PC-9 (cell line): ENCODE measurements at places on chromosomes 16 and 17. TPM values are rescaled to one million over a fixed set of nuclear protein-coding genes. Genes with fewer than 3 reads are reported as not detected.

DNA sequence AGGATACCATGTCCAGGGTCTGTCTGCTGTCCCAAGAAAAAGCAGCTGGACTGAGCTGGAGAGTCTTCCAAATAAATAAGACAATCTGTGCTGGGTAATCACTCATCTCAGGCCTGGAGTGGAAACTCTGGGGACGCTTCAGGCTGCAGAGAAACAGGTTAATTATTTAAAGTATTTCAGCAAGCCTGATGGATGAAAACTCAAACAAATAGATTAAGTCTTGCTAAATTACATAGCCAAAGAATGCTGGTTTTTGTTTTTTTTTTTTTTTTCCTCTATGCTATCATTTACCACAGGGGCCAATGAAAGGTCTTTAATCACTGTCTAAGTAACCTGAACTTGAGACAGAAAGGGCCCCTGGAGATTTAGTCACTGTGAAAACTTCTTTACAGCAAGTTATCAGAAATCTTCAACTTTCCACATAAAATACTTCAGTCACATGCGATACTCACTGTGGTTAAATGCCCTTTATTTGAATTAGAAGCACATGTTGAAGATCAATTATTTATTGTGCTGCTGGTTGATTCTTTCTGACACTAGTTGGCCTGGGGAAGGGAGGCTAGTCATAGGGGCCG, 31.0 kb upstream of the KCNJ2 start:
- no peak for DNase-seq

- DNase-seq = no peak
Observed at GRCh38 chr17:260031-260791, 78.8 kb upstream of the DOC2B start.

- DNase-seq = no peak
Observed at GRCh38 chr17:48681609-48682008, 40.7 kb downstream of the PRAC1 start.

GRCh38 chr16:20910781-20911321, 10.3 kb downstream of the LYRM1 start:
- DNase-seq = peak; percentile 99

DNA sequence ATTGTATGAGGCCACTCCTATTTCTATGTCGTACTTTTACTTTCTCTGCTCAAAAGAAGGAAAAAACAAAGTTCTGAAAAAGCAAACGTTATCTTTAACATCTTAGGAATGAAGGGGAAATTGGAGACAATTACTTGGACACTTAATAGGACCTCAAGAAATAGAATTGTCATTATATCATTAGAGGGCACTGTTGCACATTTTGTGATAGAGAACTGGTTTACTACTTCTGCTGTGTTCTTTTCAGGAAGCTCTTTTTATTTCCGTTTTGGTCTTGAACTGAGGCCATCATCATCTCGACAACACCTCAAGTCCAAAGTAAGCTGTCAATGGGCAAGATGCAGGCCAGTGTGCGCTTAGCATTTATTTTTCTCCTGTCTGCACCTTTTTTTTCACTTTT, 14.6 kb downstream of the COG4 start:
- no peak for DNase-seq

GRCh38 chr17:69478916-69479315, 64.4 kb downstream of the MAP2K6 start:
- DNase-seq = no peak

- no peak for DNase-seq
Observed at GRCh38 chr16:72938795-72939164, 109.1 kb downstream of the ZFHX3 start.

GRCh38 chr17:28320215-28321061, 1.4 kb downstream of the TMEM97 start:
- no peak for DNase-seq

- no peak for DNase-seq
Observed at GRCh38 chr16:13606804-13607203, 313.1 kb upstream of the ERCC4 start.

- DNase-seq = no peak
Observed at GRCh38 chr16:1141191-1141590, 11.7 kb upstream of the CACNA1H start.

GRCh38 chr17:73791631-73792030, 147.4 kb upstream of the SDK2 start:
- DNase-seq = no peak

DNA sequence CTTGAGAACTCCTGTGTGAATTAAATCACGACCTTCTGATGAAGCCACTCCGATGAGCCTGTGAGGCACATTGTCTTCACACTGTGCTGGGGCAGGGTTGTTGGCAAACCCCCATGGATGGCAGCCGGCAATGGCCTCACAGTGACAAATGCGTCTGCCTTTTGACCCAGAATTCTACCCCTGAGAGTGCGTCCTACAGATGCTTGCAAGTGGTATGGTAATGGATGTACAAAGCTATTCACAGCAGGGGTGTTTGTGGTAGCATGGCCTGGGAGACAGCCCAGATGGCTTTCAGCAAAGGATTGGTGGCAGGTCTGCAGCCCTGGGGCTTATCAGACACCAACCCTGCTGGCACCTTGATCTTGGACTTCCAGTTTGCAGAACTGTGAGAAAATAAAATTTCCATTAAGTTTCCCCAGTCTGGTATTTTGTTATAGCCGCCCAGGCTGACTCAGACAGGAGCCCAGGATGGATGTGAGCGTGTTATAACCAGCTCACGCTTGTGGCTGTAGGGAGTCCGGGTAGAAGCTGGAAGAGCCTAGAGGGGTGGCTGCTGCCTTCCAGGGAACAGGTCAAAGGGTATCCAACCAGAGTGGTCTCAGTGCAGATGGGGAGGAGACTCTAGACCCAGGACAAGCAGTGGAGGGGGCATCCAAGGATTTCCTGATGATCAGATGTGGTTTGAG, 10.1 kb downstream of the AFMID start:
- DNase-seq = no peak

DNA sequence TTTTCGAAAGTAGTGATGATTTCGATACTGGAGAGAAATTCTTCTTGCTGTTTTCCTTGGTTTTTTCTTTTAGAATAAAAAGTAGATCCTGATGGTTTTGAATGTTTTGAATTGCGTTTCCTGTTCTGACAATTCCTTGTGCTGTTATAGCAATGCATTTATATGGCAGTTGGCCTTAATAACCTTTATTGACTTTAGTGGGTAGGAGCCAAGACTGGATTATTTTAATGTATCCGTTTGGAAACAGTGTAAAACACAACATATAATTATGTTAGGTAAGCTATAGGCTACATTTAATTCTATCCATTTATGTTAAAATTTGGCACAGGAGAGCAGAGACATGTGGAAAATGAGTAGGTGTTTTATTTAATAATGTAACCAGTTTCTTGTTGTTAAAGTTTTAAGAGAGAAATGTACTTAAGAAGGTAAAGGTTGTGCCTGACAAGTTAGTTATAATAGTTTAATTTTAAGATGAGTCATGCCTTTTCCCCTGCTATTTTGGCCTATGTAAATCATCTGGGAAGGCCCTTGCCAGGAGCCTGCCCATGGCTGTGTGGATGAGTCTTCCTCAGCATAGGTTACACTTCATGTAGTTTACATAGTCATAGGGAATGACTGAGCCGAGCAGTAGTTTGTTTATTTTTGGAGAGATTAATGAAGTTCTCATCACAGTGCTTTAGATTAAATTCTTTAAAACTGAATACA, 189.9 kb downstream of the FTO start:
- peak; percentile 56 for DNase-seq

DNA sequence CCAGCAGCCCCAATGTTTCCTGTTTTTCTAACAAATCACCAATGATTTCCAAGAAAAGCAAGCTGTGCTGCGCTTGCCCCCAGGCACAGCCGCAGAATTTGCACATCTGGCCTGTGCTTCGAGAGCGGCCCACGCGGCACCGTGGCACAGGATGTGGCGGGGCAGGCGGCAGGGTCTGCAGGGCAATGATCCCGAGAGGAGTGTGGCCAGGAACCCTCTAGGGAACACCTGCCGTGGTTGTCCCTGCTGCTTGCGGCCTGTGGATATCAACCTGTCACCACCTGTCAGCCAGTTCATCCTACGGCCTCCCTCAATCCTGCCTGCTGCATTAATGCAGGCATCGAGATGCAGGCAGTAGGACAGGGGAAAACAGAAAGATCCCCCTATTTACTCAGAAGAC, 24.0 kb downstream of the PIK3R5 start:
- DNase-seq = no peak

DNA sequence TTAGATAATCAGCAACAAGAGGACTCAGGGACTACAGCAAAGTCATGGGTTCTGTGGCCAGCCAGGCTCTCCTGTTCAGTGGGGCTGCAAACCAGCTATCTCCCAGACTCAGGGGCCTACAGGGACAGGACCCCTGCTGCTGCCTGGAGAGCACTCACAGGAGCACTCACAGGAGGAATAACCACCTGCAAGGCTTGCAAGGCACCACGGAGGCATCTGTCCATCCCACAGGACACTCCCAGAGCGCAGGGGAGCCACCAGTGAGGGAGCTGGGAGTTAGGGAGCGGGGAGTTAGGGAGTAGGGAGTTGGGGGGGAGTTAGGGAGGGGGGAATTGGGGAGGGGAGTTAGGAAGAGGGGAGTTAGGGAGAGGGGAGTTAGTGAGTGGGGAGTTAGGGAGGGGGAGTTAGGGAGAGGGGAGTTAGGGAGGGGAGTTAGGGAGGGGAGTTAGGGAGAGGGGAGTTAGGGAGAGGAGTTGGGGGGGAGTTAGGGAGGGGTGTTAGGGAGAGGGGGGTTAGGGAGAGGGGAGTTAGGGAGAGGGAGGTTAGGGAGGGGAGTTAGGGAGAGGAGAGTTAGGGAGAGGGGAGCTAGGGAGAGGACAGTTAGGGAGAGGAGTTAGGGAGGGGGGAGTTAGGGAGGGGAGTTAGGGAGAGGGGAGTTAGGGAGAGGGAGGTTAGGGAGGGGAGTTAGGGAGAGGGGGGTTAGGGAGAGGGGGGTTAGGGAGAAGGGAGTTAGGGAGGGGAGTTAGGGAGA, 5.7 kb downstream of the CANT1 start:
- DNase-seq = no peak

- DNase-seq = no peak
Observed at GRCh38 chr16:69620573-69620972, 54.8 kb downstream of the NFAT5 start.

GRCh38 chr17:79995696-79996095, 40.0 kb downstream of the TBC1D16 start:
- no peak for DNase-seq

DNA sequence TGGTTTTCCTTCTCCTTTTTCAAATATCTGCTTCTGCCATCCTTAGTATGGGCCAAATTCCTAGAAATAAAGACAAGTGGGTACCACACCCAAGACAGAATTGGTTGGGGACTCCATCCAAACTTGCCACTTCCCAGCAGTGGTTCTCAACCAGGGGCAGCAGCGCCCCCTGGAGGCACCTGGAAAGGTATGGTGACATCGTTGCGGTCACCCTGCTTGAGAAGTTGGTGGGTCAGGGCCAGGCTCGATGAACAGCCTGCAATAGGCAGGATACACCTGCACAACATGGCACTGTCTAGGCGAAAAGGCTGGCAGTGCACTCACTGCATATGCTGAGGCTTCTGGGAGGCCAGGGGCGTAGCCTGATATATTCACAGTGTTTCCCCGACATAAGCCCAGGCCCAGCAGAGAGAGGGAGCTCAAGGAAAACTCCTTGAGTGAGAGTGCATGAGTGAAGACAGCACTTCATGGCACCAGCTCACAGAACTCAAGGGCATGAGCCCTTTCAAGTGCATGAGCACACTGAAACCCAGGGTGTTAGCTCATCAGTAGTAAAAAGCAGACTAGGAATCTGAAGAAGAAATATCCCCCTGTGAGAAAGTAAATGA, 57.7 kb downstream of the CMC2 start:
- no peak for DNase-seq

GRCh38 chr17:13140750-13141149, 122.9 kb upstream of the ELAC2 start:
- no peak for DNase-seq

- no peak for DNase-seq
Observed at GRCh38 chr17:68460146-68460545, 2.9 kb upstream of the WIPI1 start.

GRCh38 chr16:4663777-4664465, 29.4 kb upstream of the NUDT16L1 start:
- DNase-seq = no peak

- DNase-seq = no peak
Observed at GRCh38 chr17:46800573-46800972, 17.9 kb downstream of the WNT3 start.

GRCh38 chr16:79598348-79599181, 2.0 kb downstream of the MAF start:
- DNase-seq = no peak

DNA sequence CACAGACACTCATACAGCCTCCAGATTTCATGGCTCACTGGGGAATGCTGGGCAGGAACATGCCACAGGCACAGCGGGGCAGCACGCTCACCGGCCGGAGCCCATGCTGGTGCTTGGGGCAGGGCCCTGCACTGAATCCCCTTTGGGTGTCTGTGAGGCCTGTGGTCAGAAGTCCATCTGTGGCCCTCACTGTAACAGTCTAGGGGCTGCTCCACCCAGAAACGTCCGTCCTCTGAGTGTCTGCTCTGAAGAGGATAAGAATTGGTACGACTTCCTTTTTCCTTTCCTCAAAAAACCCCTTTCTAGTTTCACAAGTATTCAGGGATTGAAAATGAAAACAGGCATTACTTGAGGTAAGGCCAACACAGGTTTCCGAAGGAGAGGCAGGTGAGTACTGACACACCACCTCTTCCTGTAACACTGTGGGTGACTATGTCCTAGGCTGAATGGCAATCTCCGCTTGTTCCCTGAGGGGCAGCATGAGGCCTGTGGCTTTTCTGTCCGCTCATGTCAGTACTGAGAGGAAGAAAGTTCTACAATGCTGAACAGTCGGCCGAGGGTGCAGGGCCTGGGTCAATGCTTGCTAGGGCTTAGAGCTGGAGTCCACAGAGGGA, 42.5 kb downstream of the TMEM11 start:
- no peak for DNase-seq

- DNase-seq = no peak
Observed at GRCh38 chr17:61333136-61333535, 66.5 kb upstream of the TBX2 start.

- DNase-seq = no peak
Observed at GRCh38 chr17:37833237-37833859, 88.5 kb upstream of the HNF1B start.

- no peak for DNase-seq
Observed at GRCh38 chr16:85518398-85519049, 94.6 kb upstream of the GSE1 start.

GRCh38 chr17:29622337-29623282, at the start of gene CORO6:
Gene CORO6, minus strand, starts transcription at chr17:29622912. Its CDS starts 1,491 bp downstream, at chr17:29621421.
- DNase-seq = peak; percentile 71

- DNase-seq = no peak
Observed at GRCh38 chr17:48639136-48639535, 13.0 kb upstream of the HOXB9 start.

GRCh38 chr16:80606221-80606766, 65.5 kb downstream of the DYNLRB2 start:
- DNase-seq = no peak

- DNase-seq = no peak
Observed at GRCh38 chr16:84286578-84287240, 8.0 kb upstream of the WFDC1 start.

- DNase-seq = no peak
Observed at GRCh38 chr16:80570106-80570478, 29.3 kb downstream of the DYNLRB2 start.

UNC45B gene
- not detected in 2 replicates for total RNA-seq

PPP1R1B gene
- not detected in 2 replicates for total RNA-seq

CYBA gene
- total RNA-seq = 6.3 and 8.0 TPM in 2 replicates

NACA2 gene
- not detected in 2 replicates for total RNA-seq

MT2A gene
- total RNA-seq = 203 and 353 TPM in 2 replicates

BCL6B gene
- total RNA-seq = 0.28 and 0.48 TPM in 2 replicates

SLC4A1 gene
- not detected in 2 replicates for total RNA-seq

CD300C gene
- not detected in 2 replicates for total RNA-seq

MYH1 gene
- not detected in 2 replicates for total RNA-seq

KRT16 gene
- total RNA-seq = 41.7 and 53.5 TPM in 2 replicates

THRA gene
- 11.4 and 13.9 TPM in 2 replicates for total RNA-seq

LRRC36 gene
- not detected in 2 replicates for total RNA-seq

NPIPB13 gene
- 24.6 and 30.6 TPM in 2 replicates for total RNA-seq

VAT1L gene
- not detected in 2 replicates for total RNA-seq

GAST gene
- total RNA-seq = 0.87 TPM in 1 of 2 replicates, not detected in the other
